ENCODE measurements at places on chromosomes 16 and 17.

- peak; percentile 82 for DNase-seq
Observed at GRCh38 chr16:4660454-4661007, 32.8 kb upstream of the NUDT16L1 start.

DNA sequence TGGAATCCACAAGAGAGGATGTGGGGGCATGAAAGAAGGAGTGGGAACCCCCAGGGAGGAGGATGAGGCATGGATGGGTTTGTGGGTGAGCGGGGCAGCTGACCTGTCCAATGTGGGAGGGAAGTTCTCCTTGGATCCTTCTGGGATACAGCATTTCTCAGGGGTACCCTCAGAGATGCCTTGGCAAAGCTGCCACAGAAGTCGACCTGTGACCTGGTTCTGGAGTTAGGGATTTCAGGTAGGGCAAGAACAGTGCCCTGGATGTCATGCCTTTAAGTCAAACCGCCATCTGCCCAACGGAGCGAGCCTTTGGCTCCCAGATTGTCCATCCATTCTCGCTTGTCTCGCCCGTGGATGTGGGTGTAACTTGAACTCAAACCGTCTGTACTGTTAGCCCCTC, 30.0 kb downstream of the WSCD1 start:
- DNase-seq, result no peak

GRCh38 chr17:72046643-72047612, 73.9 kb upstream of the SOX9 start:
- no peak for DNase-seq

- DNase-seq, result no peak
Observed at GRCh38 chr17:76955191-76955590, 87.0 kb downstream of the MGAT5B start.

GRCh38 chr16:85011846-85012284, 530 bp upstream of the ZDHHC7 start:
- DNase-seq, result no peak

- DNase-seq, result peak; percentile 98
Observed at GRCh38 chr16:14629919-14630619, at the start of gene PARN. Gene PARN, minus strand, starts transcription at chr16:14630260. Its CDS starts 135 bp downstream, at chr16:14630125.

DNA sequence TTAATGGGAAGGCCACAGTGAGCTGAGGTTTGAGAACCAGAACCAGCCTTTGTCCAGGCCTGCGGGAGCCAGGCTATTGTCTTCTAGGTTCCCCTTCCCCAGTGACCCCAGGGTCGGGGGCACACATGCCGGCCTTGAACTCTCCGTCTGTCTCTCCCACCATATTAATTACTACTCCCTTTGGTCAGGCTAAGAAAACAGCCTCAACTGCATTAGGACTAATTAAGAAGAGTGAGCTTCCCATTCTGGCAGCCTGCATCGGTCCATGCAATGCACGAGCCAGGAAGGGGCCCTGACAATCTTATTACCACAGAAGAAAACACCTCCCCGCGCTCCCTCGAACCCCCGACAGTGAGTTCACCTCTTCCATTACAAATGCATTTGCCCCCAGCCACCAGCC, 380.2 kb upstream of the ZFHX3 start:
- DNase-seq, result no peak

- DNase-seq, result peak; percentile 36
Observed at GRCh38 chr17:6420173-6420641, 14.7 kb downstream of the AIPL1 start.

DNA sequence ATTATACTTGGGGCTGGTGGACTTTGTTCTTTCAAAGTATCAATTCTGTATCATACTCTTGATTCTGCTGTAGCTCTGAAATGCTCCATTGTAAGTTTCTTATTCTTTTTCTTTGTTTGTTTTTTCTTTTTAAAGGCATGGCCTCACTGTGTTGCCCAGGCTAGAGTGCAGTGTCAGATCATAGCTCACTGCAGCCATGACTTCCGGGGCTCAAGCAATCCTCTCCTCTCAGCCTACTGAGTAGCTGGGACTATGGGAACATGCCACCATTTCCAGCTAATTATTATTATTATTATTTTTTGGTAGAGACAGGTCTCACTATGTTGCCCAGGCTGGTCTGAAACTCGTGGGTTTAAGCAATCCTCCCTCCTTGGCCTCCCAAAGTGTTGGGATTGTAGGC, 38.9 kb upstream of the METTL9 start:
- DNase-seq, result no peak

DNA sequence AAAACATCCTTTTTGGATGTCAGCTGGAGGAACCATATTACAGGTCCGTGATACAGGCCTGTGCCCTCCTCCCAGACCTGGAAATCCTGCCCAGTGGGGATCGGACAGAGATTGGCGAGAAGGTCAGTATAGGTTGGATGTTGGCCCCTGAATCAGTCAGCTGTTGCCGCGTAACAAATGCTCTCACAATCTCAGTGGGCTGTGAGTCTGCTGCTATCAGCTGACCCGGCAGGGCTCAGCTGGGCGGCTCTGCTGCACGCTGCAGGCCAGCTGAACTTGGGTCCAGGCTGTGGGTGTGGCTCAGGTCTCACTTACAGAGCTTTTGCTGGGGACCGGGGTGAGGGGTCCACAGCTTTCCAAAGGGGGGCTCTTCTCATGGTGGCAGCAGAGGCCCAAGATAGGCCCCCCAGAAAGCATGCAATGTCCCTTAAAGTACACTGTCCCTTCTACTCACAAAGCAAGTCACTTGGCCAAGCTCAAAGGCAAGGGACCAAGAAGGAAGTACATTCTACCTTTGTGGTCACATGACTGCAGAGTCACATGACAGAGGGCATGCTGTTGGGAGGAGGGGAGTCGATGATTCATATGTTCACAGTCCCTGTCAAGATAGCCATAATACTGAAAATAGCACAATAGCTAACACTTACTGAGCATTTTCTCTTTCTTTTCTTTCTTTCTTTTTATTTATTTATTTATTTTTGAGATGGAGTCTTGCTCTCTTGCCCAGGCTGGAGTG, 134.2 kb downstream of the ABCC1 start:
- DNase-seq, result peak; percentile 17

- no peak for DNase-seq
Observed at GRCh38 chr17:6139447-6139832, 69.3 kb downstream of the WSCD1 start.

- DNase-seq, result no peak
Observed at GRCh38 chr17:15488557-15488956, 21.1 kb upstream of the CDRT4 start.

- no peak for DNase-seq
Observed at GRCh38 chr17:14374268-14374667, 73.4 kb downstream of the HS3ST3B1 start.

GRCh38 chr16:87740441-87740840, 25.3 kb downstream of the KLHDC4 start:
- DNase-seq, result no peak

DNA sequence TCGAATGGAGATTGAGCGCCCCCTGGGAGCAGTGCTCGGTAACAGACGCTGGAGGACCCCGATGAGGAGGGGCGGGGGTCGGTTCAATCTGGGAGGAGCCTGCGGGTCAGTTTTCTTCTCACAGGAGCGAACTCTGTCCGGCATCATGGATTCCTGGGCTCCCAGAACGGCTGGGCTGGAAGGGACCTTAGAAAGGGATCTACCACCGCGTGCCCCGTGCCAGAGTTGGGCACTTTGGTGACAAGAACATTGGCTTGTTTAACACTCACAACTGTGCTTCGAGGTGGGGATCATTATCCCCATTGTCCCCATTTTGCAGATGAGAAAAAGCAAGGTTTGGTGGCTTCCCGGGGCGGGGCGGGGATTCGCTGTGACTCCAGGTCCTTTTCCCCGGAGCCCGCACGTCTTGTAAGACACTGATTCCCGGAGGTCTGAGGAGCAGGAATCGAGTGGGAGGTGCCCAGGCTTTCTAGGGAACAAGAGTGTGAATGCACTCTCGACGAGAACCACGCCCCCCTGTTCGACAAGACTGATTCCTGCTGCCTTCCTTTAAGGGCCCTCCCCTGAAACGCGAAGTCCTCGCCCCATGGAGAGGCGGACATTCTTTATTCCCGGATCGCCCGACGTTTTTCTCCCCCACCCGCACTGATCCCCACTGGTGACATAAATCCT, 1.5 kb upstream of the FBXL19 start:
- DNase-seq, result peak; percentile 91

GRCh38 chr17:19939993-19940721, 37.5 kb downstream of the AKAP10 start:
- DNase-seq, result no peak
